GM12864 (cell line): ENCODE measurements at places on chromosomes 3 and 15.
A peak's percentile ranks its signal among the peaks of the same experiment; 100 is the strongest.

GRCh38 chr3:152123457-152123856, 145.3 kb upstream of the MBNL1 start:
- no peak for DNase-seq

GRCh38 chr15:76829939-76830338, 75.2 kb downstream of the SCAPER start:
- DNase-seq, result no peak

GRCh38 chr3:160180581-160181216, 44.5 kb upstream of the C3orf80 start:
- DNase-seq, result no peak

- peak; percentile 16 for DNase-seq
Observed at GRCh38 chr3:195040094-195040493, 230.9 kb downstream of the XXYLT1 start.

- DNase-seq, result no peak
Observed at GRCh38 chr3:109330405-109330804, 6.9 kb downstream of the DPPA4 start.

- DNase-seq, result no peak
Observed at GRCh38 chr15:100879061-100879463, 569 bp upstream of the ALDH1A3 start.

DNA sequence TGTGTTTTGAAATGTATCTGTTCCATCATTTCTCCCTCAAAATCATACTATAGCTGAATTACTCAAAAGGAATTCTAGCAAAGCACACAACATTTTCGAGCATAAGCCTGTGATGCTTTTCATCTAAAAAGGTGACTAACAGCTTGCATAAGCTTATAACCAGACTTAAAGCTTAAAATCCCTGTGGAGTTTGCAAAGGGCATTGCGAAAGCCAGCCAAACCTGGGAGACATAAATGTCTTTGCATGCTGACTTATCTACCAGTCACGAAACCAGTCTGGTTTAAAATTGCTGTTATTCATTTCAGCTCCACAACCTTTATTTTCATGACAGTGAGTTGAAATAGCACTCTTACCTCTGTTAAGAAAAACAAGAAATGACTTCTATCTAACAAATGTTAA, 35.6 kb upstream of the LIPC start:
- no peak for DNase-seq

- DNase-seq, result no peak
Observed at GRCh38 chr3:128572644-128573105, 77.9 kb downstream of the RPN1 start.

DNA sequence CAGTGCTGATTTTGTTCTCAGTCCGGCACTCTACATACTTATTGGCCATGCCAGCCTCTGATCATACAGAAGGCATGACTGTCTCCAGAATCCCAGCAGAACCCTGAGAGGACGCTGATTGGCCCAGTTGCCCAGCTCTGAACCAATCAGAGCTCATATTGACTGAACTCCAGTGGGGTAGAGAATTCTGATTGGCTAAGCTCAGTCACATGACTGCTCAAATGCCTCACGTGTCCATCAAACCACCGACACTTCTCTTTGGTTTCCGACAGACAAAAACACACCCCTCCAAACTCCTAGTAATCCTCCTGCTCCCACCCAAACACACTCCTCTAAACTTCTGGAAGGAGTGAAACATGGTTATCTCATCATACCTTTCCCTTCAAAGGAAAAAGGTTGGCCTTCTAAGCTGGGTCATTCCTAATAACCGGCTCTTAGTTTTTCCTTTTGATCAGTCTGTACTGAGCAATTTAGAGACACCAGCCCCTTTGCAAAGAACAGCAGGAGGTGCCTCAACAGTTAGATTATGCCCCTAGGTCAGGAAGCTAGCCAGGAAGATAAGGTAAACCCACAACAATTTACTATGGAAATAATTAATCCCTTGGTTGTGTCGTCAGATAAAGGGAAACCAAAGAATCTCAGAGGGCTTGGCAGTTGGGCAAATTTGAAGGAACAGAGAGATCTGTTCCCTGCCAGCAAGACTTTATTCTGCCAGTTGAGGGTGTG, 187.8 kb downstream of the TLE3 start:
- DNase-seq, result no peak

DNA sequence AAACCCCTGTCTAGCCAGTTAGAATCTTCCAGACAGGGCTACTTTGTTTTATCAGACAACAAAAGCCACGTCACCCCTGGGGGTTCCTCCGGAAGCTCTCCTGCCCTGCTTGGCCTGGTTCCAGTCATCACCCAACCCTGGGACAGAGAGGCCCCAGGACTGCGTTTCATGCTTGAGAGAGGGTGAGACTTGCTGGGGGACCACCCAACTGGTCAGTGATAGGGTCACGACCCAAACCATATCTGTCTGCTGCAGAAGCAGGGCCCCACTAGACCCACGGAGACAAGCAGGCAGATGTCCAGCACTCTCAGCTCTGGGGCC, 1.2 kb downstream of the NT5DC2 start:
- peak; percentile 42 for DNase-seq

DNA sequence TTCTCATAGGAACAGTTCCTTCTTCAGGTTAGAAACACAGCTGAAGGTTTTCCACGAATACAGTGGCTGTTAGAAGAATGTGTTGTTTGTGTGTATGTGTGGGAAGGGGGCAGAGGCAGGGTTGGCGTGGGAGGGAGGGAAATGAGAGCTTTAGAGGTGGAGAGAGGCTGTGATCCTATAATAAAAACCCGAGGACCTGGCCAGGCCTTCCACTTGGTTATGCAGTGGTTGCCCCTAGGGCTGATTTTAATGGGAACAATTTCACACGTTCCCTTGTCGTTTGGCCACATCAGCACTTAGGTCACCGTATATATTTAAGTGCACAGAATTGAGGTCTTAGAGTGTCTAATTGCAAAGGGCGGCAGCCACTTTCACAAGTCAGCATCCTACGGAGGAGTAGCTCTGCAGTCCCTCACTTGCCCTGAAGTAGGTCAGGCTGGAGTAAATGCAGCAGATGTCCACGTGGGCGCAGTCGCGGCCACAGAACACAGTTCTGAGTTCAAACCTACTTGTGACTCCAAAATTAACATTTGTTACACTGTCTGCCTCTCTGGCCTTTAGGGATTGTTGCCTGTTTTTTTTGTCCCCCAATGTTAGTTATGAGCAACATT, 85.6 kb downstream of the PDCD6IP start:
- no peak for DNase-seq

DNA sequence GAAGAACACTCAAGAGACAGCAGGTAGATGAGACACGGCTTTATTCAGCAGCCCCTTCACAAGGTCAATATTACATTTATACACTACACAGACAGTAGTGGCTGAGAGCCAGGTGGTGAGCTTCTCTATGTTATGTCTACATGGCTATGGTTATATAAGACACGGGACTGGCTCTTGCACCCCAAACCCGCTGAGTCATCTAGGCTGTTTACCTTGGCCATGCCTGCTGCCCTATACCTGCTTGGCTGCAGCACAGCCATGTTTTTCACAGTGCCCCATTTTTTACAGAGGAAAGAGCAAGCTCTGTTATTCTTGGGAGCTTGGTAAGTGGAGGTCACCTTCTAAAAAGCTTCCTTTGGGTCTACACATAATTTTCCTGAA, 231.6 kb downstream of the IGSF11 start:
- DNase-seq, result no peak

GRCh38 chr15:70142322-70143191, 44.8 kb upstream of the TLE3 start:
- DNase-seq, result no peak

- DNase-seq, result no peak
Observed at GRCh38 chr15:32867313-32867626, 149.5 kb downstream of the GREM1 start.

DNA sequence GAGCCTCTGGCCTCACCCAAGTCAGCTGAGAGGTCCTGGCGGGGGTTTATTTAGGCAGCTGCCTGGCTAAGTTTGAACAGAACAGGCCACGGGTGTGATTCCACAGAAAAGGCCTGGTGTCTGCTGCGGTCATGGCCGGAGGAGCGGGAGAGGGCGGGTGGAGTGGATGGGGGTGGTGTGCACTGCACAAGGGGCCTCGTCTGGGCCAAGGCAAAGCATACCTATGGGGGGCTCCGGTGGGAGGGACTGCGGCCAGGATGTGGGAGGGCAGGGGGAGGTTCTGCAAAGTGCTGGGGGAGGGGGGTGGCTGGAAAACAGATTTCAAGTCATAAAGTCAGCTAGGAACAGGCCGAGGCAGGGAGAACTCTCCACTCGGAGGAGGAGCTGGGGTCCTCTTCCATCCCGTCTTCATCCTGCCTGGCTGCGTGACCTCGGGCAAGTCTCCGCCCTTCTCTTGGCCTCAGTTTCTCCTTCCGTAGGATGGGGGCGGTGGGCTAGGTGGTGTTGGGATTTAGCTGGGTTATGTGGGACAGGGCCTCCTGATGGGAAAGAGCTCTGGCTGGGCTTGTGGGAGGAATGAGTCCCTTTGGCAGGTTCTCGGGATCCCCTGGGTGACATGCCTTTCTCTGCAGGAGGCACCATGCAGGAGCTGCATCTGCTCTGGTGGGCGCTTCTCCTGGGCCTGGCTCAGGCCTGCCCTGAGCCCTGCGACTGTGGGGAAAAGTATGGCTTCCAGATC, 878 bp downstream of the ISLR start:
- DNase-seq, result no peak

DNA sequence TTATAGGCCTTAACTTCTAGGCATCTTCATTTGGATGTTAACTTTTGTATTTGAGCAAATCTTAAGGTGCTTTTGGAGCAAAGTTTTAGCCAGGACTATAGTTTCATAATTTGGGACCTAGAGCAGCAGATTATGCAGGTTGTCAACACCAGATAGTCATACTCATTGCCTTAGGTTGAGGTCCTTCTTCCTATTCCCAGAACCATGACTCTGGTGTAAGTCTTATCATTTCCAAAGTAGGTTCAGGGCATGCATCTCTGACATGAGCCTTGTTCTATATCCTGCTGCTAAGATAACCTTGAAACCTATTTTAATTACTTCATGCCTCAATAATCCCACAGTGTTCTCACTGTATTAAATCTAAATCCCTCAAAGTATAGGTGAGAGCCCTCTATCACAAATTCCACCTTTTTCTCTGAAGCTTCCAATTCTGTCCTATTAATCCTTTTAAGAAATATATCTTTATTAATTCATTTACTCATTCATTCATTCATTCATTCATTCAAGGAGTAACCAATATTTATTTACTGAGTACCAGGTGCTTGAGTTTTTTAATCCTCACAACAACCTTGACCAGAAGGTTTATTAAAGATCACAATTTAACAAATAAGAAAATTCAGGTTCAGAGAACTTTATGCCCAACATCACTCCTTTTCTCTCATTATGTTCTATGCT, 2.7 kb upstream of the FNDC3B start:
- no peak for DNase-seq

DNA sequence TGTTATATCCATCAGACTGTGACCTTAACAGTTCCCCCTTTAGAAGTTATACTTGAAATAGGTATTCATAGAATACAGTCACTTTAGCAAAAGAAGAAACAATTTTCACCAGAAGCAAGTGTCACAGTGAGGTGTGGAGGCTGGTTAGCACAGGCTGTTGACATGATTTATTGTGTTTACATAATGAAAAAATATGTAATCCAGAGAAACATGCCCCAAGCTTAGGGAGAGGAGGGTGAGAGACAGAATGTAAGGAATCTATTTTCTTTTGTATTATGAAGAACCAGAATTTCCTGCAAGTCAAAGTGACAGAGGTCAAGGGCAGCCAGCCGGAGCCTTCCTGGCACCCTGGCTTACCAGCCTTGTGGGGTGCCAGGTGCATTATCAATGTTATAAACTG, 4.0 kb downstream of the IL12A start:
- DNase-seq, result no peak

- DNase-seq, result no peak
Observed at GRCh38 chr15:81113861-81114291, 20.2 kb upstream of the CFAP161 start.

DNA sequence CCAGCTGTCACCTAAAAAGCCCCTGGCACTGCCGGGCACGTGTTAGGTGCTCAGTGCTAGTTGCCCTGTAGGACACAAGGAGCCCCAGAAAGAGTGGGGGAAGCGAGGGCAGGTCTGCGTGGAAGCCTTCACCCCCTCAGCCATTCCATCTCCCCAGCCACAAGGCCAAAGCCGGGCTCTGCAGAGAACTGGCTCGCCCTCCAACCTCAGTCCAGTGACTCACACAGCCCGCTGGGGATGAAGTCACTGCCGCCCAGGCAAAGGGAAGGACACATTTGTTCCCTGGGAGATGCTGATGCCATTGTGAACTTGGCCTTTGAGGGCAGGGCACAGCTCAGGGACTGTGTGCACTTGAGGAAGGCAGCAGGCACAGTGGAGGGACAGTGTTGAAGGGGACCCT, 48.1 kb downstream of the IQSEC1 start:
- no peak for DNase-seq

DNA sequence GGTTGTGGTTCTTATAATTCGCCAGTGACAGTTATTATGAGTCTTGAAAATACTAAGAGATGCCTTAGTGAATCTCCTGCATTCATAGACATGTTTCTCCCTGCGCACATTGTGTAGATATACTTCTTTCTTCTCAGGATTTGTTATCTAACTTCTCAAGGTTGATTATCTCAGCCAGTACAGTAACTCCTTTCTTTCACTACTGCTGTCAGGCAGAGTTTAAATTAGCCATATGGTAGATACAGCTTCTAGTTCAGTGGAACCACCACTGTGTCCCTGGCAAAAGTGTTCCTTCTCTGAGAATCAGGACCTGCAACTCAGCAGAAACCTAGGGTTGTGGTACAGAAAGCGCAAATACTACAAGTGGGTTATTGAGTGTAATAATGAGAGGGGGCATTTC, 175.0 kb upstream of the SGO1 start:
- no peak for DNase-seq

DNA sequence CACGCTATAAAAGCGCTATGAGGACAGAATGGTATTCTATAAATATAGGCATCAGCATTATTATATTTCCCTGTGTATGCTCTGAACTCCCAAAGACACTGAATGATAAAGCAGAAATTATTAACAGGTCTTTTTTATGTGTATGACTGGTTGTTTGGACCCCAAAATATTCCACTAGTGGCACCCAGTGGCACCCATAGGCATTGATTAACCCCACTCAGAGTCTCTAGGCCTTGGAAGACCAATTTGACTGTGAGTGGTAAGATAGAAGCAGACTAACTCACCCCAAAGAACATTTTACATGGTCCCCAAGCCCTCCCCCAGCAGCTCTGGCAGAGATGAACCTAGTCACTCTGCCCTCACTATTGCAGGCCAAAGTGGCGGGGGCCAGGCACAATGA, 45.4 kb upstream of the UBE2E1 start:
- DNase-seq, result no peak

GRCh38 chr3:64675687-64676247, 12.0 kb downstream of the ADAMTS9 start:
- DNase-seq, result no peak

DNA sequence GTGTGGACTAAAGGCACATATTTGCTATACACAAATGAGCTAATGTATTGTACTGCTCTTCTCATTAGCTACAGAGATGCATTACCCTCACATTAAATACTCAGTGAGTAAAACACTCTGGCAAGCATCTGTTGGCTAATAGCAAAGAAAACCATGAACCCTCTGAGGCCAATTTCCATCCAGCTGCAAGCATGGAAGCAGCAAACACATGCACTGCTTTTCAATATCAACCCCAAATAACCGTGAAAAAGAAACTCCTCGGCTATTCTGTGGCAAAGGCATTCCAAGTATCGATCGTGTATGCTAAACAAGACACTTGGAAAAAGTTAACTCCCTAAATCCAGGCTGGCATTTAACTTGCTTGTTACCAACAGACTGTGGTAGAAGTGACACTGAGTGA, 67.0 kb downstream of the PEAK1 start:
- DNase-seq, result no peak

- DNase-seq, result no peak
Observed at GRCh38 chr15:63938486-63939061, 104.8 kb upstream of the HERC1 start.

GRCh38 chr15:80404761-80405553, 775 bp downstream of the ARNT2 start:
- no peak for DNase-seq

GRCh38 chr3:72678867-72679266, 169.4 kb downstream of the SHQ1 start:
- no peak for DNase-seq
